ENCODE measurements at places on chromosomes 2 and 18. TPM values are rescaled to one million over a fixed set of nuclear protein-coding genes. Genes with fewer than 3 reads are reported as not detected.
A peak's percentile ranks its signal among the peaks of the same experiment; 100 is the strongest.

RAMP1 gene
- 48.5 TPM for total RNA-seq

OSR1 gene
- 6.9 TPM for total RNA-seq

ALPP gene
- 47.5 TPM for total RNA-seq

TPO gene
- not detected for total RNA-seq

RAPH1 gene
- total RNA-seq: 16.8 TPM

SIX2 gene
- 11.9 TPM for total RNA-seq

GRCh38 chr2:33494155-33494779, 17.8 kb downstream of the RASGRP3 start:
- peaks cover 14% of the 10 kb centered on the region for H3K4me1 ChIP-seq
- H3K27me3 ChIP-seq: no peaks in the 10 kb centered on the region
- H3K4me3 ChIP-seq: peak overlapping the region; percentile 12
- no peak for DNase-seq

DNA sequence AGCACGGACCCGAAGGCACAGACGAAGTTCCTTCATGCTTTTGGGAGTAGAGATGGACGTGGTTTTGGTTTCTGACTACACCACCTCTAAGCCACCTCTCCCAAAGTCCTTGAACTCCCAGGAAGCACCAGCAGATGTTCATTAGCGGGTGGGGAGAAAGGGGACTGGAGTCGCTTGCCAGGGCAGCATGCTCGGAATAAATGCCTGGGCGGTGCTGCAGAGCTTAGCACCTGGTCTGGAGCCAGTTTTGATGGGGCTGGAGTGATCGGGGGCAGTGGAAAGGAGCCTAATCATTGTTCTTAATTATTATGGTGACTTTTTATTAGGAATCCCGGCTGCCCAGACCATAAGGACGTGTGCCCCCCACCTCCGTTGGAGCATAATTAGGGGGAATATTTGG, 220.8 kb downstream of the TFCP2L1 start:
- no peaks in the 10 kb centered on the region for H3K4me1 ChIP-seq
- DNase-seq: no peak
- H3K27me3 ChIP-seq: peaks cover 75% of the 10 kb centered on the region
- H3K4me3 ChIP-seq: no peak overlapping the region

- H3K27ac ChIP-seq: no peak overlapping the region
- H3K27me3 ChIP-seq: no peaks in the 10 kb centered on the region
- H3K4me1 ChIP-seq: peaks cover 37% of the 10 kb centered on the region
- no peak overlapping the region for H3K4me3 ChIP-seq
- DNase-seq: no peak
Observed at GRCh38 chr18:50189160-50189559, 5.8 kb downstream of the MYO5B start.

DNA sequence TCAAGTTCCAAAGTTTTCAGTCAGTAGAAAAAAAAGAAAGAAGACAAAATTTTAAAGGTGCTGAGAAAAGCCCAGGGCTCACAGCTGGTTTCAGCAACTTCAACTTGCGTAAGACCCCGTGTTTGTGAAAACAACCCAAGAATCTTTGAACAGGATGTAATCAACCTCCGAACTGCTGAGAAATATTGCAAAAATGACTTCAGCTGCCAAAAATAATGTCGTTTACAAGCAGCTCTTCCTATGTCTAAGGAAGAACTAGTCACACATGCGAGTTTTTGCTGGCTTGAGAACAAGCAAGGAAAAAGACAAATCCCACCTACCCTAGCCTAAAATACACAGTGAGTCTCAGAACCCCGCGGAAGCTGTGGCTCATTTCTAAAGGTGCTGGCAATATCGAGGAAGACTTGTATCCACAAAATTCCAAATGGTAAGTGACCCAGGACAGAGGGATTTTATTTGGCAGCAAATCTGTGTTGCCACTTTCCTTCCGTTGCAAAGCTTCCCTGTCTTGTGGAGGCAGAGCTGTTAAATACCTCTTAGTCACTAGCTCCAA, 59.8 kb upstream of the SLC8A1 start:
- DNase-seq: no peak
- H3K27ac ChIP-seq: no peak overlapping the region
- no peak overlapping the region for H3K4me3 ChIP-seq
- H3K36me3 ChIP-seq: no peaks in the 10 kb centered on the region
- 0 out of 2 replicates have a peak, but pooled peaks cover 4% of the 10 kb centered on the region for H3K4me1 ChIP-seq
- no peaks in the 10 kb centered on the region for H3K27me3 ChIP-seq

GRCh38 chr2:202780514-202781021, 91.0 kb downstream of the ICA1L start:
- peak; percentile 6 for DNase-seq
- no peak overlapping the region for H3K4me3 ChIP-seq
- H3K27me3 ChIP-seq: no peaks in the 10 kb centered on the region
- H3K36me3 ChIP-seq: no peaks in the 10 kb centered on the region
- peak overlapping the region; percentile 70 for H3K27ac ChIP-seq
